ENCODE measurements at places on chromosomes 16 and 17.

- no peak for DNase-seq
Measured at GRCh38 chr17:9824094-9824493, 1.6 kb upstream of the GLP2R start.

- no peak for DNase-seq
Measured at GRCh38 chr16:74297145-74297665, 591 bp downstream of the PSMD7 start.

DNA sequence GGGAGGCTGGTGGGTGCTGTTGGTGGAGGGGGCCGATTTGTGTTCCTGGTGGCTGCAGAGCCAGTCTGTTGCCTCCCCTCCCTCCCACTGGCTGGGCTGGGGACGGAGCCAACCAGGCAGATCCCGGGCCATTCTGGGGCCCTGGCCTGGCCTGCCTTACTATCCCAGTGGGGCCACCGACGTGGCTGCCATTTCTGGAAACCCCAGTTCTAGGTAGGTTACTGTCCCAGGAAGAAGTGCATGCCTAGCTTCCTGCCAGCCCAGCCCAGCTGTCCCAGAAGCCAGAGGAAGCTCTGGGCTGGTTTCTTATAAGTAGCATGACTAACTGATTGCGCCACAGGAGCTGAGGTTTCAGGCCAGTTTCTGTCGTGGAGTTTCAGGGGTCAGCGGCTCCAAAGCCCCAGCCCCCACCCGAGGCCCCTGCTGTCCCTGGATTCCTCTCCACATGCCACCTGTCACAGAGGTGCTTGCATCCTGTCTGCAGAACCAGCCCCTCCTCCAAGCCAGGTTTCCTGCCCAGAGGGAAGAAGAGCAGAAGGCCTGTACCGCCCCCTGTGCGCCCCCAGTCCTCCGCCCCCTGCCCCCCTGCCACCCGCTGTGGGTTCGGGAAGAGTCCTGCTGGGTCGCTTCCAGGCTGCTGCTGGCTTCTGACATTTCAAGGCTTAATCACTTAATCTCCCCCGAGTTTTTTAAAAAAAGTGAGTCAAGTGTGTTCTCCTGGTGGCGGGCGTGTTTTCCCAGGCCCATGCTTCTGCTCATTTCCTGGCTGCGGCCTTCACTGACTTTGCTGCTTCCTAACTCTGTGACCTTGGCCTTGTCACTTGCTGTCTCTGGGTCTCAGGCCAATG, 13.2 kb downstream of the IL4R start:
- DNase-seq: peak; percentile 82

GRCh38 chr17:57309479-57309878, 53.2 kb downstream of the MSI2 start:
- DNase-seq: no peak

DNA sequence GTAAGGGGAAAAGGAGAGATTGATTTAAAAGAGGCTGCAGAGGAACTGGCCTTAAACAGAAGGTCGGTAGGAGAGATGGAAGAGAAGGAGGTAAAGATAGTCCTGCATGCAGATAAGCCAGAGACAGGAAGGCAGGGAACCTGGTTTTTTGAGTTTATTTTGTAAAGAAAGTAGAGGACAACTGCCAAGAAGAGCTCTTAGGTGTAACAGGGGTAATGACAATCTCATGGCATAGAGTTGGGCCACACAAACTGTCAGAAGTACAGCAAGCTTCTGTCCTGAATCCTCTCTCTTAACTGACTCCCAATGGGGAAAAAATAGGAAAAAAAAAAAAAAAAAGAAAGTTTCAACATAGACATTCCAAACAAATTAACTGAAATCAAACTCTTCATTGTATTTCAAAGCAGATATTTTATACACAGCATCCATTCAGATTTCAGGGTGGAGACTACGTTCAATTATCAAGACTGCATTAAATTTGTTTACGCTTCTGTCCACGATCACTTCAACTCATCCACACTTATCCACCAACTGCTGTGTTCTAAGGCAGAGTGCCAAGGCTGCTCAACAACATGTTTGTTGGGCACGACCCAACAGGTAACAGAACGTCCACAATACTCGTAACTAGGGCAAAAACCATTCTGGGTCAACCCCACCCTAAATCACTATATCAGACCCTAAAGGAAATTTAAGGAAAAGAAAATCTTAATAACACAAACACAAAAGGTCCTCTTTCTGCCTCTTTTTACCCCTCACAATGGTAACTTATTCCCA, 34.9 kb downstream of the USP31 start:
- DNase-seq: no peak

- no peak for DNase-seq
Measured at GRCh38 chr17:81867991-81868673, 3.0 kb downstream of the ARHGDIA start.

- no peak for DNase-seq
Measured at GRCh38 chr16:10870137-10870776, 6.7 kb upstream of the CIITA start.

DNA sequence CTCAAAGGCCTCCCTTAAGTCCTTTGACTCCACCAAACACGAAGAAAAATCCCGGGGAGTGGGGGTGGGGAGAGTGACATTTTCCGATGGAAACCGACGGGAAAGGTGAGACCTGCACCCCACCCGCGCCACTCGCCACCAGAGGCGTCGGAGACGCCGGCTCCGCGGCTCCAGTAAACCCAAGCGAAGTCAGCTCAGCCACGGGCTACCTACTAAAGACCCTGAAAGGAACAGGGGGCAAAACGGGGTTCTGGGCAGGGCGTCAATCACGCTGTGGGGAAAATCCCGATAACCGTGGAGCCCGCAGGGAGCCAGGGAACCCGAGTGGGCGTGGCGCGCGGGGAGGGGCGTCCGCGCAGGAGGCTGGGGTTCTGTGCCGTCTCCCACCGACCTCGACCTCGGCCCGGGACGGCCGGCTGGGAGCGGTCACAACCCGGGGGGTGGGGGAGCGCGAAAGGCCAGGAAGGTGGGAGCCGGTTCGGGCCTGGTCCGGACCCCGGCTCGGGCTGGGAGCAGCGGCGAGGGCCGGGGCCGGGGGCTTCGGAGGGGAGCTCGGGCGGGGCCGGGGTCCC, 565 bp downstream of the WDR45B start:
- DNase-seq: no peak

DNA sequence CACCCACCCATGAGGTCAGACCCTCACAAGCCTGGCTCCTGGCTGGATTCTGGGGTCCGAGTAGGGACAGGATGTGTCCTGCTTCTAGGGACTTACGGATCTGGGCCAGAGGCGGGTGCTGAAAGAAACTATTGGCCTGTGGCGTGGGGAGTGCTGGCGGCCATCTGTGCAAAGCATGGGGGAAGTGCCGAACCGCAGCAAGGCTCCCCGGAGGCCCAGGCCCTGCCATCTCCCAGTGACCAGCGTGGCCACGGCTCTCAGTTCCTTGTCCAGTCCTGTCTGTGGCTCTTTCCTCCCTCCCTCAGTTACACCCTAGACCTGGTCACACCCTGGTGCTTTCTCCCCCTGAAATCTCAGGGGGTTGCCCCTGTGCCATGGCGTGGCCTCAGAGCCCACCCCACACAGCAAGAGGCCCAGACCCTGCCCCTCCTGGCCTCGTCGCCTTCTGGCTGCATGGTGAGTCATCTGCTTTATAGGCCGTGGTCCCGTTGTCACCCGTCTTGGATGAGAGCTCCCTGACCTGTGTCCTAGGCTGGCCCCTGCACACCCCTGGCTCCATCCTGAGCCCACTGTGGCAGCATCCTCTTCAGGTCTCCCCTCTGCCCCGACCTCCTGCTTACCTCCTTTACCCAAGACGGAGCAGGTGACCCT, 54.5 kb downstream of the PRMT7 start:
- DNase-seq: no peak

DNA sequence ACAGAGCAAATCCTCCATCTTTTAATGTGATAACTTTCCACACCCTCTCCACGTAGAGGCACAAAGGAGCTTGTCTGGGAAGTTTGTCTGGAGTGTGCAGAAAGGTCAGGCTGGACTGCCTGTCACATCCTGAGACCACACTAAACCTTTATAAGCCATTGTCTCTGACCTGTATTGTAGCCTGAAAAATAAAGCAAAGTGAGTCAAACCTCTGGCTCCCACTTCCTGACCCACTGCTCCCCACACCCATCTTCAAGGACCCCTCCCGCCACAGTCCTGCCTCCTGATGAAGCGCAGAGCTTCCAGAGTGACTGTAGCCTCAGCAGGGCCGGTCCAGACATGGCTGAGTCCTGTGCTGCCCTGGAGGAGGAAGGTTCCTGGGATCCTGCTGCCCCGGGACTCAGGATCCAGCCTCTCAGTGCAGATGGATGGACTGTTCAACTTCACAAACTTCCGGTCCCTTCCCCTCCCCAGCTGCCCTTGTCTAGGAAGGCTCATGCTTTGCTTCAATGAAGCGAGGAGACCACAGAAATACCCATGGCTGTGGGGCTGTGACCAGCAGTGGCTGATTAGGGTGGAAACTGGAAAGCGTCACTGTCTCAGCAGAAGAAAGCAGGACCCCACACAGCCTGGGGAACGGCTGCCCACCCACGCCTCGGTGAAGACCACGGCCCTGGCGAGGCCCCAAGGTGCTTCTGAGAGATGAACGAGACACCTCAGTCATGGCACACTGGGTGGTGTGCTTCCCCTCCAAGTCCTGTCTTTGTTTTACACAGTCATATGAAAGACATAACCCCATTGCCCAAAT, 30.9 kb upstream of the CLEC18B start:
- DNase-seq: no peak

DNA sequence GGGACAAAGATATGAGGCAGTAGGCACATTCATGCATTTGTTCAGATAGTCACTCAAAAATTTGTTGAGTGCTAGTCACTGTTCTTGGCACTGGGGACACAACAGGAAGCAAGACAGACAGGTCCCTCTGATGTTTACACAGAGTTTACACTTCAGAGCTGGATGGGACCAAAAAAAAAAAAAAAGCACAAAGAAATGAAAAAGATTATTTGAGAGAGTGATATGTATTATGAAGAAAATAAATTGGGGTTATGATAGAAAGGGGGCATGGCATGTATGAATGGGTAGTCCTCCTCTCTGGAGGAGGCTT, 3.5 kb upstream of the YPEL2 start:
- DNase-seq: no peak

DNA sequence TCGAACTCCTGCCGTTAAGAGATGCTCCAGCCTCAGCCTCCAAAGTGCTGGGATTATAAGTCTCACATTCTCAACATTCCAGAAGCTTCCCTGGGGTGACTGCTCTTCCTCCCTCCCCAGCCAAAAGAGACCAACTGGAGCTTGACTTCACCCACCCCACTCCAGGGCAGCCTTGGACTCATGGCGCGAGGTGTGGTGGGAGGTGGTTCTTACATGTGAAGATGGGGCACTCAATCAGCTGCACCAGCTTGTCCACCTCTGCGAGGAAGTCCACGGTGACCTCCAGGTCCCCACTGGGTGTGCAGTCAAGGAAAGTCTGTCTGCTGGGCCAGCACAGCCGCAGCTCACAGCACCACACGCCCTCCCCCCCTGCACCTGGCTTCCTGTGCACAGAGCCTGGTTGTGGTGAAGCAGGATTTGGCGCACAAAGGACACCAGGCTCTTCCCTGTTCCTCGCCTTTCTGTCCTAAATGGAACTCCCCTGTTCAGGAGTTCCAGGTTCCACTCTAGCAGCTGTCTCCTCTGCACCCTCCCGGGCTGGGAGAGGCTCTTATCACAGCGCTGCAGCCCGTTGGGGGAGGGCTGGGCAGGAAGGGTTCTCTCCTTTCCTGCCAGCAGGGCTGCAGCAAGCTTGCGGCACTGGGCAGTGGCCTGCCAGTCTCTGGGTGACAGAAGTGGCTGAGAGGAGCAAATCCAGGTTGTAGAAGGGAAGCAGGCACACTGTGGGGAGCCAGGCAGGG, 9.6 kb upstream of the MTSS2 start:
- DNase-seq: no peak

DNA sequence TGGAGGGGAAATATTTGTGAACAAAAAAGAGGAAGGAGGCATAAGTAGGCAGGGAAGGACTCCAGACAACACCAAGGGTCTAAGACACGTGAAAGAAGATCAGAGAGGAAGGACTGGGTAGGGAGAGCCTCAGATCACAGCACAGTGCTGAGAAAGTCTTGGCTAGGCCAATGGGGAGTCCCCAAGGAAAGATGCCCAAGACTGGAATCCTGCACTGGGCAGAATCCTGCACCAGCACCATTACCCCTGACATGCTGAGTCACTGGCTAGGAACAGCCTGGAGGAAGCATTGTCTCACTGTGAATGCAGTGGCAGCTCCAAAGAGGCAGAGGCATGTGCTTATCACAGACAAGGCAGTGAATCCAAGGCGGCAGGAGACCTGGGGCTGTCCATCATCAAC, 19.2 kb downstream of the CLEC19A start:
- DNase-seq: no peak

DNA sequence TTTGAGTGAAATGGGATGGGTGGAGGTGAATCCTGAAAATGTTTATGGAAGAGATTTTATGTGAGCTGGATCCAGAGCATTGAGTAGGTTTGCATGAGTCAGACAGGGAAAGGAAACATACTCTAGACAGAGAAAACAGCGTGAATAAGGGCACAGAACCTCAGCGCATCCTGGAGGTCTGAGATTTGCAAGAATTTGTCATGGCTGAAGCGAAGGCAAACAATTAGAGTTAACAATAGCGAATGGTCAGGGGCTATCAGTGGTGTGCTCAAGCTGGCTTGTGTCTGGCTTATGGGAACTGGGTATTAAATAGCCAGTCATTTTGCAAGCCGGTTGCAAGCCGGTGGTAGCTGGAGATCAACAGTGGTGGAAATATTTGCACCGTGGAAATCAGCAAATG, 36.4 kb downstream of the MAP2K6 start:
- peak; percentile 24 for DNase-seq

GRCh38 chr17:59287452-59287851, 44.0 kb upstream of the YPEL2 start:
- DNase-seq: peak; percentile 6

DNA sequence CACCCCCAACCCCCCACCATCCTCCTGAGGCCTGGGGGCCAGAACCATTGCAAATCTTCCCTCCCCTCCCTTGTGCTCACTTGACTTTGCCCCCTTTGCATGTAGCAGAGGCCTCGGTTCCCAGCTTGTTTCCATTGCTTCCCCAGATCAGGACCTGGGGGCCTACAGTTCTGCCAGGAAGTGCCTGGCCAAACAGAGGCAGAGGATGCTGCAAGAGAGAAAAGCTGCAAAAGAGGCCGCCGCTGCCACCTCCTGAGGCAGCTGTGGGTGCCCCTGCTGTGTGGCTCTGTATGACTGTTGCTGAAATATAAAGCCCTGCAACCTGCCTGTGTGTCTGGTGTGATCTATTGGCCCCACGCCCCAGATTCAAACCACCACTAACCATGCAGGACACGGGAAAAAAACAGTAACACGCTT, 2.3 kb downstream of the NDUFB10 start:
- DNase-seq: no peak

DNA sequence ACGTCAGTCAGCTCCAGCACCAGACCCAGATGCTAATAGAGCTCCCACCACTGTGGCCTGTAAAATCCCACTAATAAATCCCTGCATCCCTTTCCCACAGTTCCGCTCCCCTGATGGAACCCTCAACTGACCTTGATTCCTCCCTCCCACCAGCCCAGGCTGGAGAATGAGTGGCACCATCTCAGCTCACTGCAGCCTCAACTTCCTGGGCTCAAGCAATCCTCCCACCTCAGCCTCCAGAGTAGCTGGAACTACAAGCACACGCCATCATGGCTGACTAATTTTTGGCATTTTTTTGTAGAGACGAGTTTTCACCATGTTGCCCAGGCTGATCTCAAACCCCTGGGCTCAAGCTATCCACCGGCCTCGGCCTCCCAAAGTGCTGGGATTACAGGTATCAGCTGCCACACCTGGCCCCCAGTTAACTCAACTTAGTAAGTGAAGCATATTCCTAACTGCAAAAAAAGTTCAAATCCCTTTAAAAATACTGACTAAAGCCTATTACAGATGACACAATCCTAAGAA, 15.6 kb downstream of the USP7 start:
- DNase-seq: no peak

- no peak for DNase-seq
Measured at GRCh38 chr17:9968008-9968407, 62.9 kb upstream of the RCVRN start.

Data from non-pigmented ciliary epithelial cell (primary cell).